Activated CD8-positive, alpha-beta memory T cell treated with anti-CD3 and anti-CD28 coated beads, Interleukin-2, amount 10 ng/mL, durations not matched to agents 7 days and 5 days (primary cell): ENCODE measurements at places on chromosomes 4 and X. TPM values are rescaled to one million over a fixed set of nuclear protein-coding genes. Genes with fewer than 3 reads are reported as not detected.

DNA sequence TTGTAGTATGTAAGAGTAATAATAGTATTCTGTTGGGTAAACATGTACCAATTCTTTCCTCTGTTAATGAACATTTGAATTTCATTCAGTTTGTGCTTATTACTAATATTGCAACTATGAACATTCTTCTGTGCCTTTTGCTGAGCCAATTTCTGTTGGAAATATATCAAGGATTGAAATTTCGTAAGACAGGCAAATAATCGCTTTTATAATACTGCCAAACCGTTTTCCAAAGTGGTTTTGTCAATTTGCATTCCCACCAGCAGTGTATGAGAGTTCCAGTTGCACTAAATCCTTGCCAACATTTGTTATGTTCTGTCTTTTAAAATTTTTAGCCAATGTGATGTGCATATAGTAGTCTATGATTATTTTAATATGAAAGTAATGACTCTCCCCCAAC lies 38.6 kb downstream of the MAGEB17 start:
- DNase-seq: no peak

PABPC5 gene
- not detected for total RNA-seq

GATA1 gene
- not detected for total RNA-seq

DNA sequence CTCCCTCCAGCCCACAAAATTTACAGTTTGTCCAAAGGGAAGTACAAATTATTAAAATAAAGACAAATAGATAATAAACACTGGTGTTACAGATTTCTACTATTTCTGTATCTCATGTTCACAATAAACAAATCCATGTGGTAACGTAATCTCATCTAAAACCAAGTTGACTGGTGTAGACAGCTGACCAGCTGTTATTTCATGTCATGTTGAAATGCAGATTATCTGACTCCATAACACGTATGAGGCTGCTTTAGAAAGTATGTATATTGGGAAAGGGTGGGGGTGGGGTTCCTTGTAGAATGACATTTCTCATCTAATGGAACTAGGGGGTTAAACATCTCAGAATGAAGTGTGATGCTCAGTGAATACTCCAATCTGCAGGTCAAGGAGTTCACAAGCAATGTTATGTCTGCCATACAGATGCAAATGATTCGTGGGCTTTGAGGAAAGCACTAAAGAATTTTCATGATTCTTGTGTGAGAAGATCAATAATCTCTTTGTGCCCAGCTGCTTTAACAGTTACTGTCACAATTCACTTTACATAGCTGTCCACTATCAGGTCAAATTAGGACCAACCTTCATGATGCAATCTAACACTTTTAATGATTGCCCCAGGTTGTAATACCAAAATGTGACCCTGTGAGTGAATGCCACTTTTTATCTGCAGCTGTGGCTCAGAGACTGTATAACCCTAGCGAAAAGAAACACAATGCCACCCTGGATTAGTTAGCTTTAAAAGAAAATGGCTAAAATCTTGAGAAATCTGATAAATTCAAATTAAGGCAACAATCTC lies 114.0 kb downstream of the ENOX2 start:
- DNase-seq: no peak

DNA sequence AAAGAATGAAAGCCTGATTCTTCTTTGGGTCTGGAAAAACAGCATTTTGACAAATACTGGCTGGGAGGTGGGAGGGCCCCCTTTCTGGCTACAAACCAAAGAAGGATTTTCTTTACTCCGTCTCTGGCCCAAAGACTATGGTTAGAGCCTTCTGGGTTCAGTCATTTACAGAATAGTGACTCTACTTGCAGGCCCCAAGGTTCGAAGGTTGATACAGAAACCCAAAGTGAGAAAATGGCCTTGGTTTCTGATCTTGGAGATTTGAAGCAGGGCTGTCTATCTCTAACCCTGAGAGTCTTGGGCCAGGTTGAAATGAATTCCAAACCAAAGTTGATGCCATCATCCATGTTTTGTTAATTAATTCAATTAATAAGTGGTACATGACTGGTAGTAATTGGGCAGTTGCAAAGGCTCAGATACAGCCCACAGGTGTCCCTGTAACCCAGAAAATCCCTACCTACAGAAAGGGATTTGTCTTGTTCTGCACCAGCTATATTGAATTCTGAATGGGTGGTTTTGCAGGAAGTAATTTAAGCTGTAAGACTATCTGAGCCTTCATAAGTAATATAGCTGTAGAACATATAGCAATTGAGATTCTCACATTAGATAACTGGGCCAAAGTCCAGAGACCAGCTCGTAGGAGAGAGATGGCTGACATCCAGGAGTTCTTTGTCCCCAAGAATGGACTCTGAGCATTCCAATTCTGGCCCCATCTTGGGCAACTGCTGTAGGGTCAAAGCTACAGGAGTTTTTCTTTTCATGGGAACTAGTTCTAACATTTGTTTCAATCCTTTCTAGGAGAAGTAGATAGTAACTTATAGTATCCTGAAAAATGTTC lies 34.5 kb downstream of the CHRNA9 start:
- no peak for DNase-seq

- no peak for DNase-seq
These were observed 16.7 kb downstream of the LETM1 start for GRCh38 chr4:1839282-1839681.

GRCh38 chr4:28358606-28359005 lies 1498.0 kb downstream of the STIM2 start:
- DNase-seq: no peak

GRCh38 chr4:102808009-102808408 lies 19.3 kb downstream of the UBE2D3 start:
- DNase-seq: no peak
